ENCODE measurements at places on chromosomes 5 and 9.

DNA sequence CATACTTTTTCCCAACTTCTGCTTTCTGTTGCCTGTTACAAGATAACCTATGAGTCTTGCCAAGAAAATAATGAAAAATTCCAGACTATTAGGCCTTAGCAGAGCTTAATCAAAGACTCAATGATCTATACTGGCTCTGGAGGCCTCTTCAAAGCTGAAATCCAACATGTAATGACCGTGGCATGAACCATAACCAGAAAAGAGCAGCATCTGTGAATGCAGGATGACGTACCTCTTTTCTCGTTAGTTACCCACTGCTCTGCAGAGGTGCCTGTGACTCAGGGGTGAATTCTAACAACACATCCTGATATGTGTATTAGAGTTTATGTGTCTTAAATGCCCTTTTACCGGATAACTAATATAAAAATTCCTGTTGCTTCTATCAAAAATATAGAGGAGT lies 645.4 kb downstream of the PRELID2 start:
- no peak for DNase-seq

- DNase-seq: no peak
Observed at GRCh38 chr5:180330270-180330648, 22.9 kb downstream of the GFPT2 start.

DNA sequence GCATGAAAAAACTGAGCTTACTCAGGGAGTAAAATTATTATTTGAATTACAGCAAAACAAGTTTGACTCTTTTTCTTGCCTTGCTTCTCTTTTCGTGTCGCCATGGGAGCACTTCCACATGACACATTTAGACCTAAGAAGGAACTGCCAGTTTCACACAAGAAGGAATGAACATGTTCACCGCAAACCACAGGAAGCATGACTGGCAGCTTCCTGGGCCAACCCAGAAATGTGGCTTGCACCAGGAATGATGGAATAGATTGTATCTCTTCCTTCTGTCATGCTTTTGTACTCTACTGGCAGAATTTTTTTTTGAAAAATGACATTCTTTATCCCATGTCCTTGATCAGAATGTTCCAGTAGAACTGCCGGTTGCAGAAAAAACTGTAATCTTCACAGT lies 32.9 kb upstream of the MAN2A1 start:
- DNase-seq: no peak

DNA sequence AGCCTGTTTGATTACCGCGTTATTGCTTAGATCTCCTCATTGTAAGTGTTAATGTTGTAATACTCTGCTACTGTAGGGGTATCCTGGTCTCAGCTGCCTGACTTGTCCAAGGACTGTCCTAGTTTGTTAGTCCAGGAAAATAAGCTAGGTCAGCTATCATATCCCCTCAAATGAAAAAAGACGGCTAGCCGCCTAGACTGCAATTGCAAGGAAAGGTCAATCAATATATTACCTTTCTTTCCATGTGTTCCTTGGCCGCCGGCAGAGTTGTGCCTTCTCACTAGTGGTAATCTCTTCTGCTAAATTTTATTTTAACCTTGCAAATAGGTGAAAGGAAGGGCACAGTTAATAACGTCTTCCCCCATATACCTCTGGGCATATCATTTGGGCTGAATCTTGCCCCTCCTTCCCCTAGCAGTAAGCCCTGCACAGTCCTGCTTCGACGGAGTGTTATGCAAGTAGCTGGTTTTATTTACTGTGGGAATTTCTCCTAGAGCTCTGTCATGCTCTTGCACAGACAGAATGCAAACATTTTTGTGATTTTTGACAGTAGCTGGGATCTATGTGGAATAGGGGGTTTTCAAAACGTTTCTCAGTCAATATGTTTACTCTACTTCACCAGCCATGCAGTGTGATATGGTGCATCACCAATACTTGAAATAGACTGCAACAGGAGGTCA lies 288.5 kb downstream of the MAST4 start:
- DNase-seq: no peak

- DNase-seq: no peak
Observed at GRCh38 chr5:139438707-139439012, 665 bp downstream of the DNAJC18 start.

- peak; percentile 1 for DNase-seq
Observed at GRCh38 chr5:91487420-91487819, 104.3 kb upstream of the ARRDC3 start.
